Kasumi-1 (cell line): ENCODE measurements at places on chromosomes 1 and 21.

DNA sequence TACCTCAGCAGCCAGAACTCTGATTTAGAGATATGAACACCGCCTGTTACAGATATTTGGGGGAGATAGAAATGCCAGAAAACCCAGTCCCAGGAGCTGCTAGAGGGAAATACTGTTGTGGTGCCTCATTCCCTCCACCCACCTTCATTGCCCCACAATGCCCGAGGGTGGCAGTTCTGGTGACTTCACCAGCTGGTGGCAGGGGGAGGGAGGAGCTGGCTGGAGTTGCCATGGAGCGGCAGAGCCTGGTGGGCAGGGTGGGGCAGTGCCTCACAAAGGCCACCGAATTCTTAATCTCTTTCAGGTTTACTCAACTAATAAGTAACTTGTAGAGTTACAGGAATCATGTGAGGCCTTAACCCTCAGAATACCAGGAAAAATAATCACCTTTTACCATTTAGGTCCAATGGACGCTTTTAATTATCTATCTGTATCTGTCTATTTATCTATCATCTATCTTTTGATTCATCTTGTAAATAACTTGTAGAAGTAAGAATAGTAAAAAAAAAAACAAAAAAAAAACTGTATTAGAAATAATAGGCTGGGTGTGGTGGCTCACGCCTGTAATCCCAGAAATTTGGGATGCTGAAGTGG is 11.7 kb upstream of the S100A11 start:
- DNase-seq: peak; percentile 89

- no peak for DNase-seq
Observed at GRCh38 chr1:229508823-229509337, 739 bp upstream of the NUP133 start.

GRCh38 chr21:28590676-28591075 is 402.0 kb downstream of the LTN1 start:
- no peak for DNase-seq

DNA sequence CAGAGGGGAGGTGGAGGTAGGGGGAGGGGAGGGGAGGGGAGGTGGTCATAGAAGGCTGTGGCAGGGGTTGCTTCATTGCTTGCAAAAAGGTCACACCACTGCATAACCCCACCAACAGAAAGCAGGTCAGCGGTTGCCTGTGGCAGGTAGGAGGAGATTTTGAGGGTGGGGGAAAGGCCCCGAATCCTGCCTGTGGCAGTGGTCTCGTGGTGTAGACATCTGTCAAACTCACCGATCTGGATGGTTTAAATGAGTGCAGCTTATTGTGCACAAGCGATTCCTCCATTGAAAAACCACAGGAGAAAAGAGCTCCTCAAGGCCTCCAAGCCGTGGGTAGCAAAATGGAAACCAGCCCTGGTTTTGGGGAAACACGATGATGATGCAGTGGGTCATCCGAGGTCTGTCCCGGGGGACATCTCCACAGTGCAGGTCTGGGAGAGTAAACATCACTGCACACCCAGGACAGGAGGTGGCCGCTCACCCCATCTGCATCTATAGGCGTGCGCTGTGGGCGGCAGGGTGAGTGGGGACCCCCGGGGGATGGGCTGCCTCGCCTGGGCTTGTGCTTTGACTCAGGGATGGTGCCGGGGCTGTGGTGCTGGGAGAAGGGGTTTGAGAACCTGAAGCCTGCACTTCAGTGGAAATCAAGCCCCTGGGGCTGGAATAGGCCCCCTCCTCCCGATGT is 112.3 kb downstream of the CRYAA start:
- DNase-seq: no peak

- no peak for DNase-seq
Observed at GRCh38 chr1:99279525-99279924, 15.2 kb downstream of the PLPPR4 start.

- no peak for DNase-seq
Observed at GRCh38 chr1:82299656-82300055, 498.9 kb downstream of the ADGRL2 start.

DNA sequence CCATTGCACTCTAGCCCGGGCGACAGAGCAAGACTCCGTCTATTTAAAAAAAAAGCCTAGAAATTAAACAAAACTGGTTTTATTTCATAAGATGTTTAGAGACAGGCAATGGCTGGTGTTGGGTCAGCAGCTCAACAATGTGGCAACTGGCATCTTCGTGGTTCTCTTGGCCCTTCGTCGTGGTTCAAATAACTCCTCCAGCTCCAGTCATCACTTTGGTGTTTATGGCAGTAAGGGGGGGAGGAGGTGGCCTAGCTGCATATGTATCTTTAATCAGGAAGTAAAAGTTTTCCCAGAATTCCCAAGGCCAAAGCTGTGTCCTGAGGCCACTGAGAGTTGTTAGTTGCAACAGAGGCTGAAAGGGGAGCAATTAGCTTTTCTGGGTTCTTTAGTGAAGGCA is 13.0 kb upstream of the LTN1 start:
- DNase-seq: no peak

DNA sequence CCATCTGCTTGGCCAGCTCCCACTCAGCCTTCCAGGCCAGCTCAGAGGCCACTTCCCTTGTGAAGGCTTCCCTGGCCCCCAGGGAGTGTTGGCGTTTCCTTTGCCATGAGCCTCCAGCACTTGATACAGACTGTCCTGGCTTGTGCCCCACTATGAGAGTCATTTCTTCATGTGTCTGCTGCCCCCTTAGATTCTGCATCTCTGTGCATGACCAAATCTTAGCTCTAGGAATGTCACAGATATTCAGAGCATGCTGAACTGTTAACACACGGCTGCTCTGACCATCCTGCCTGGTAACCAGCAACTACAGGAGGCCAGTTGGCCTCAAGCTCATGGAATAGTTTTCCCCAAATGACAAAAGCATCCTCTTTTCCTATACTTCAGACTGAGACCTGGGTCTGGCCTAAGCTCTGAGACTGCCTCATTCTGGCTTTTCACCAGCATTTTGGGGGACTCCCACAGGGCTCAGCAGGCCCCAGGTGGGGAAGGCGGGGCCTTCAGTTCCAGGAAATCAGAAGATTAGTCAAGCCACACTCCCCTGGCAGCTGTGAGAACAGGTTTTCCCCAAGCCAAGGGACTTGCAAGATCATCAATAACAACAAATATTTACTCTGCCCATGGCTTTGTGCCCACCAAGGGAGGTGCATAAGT is 182.6 kb upstream of the EDN2 start:
- no peak for DNase-seq

DNA sequence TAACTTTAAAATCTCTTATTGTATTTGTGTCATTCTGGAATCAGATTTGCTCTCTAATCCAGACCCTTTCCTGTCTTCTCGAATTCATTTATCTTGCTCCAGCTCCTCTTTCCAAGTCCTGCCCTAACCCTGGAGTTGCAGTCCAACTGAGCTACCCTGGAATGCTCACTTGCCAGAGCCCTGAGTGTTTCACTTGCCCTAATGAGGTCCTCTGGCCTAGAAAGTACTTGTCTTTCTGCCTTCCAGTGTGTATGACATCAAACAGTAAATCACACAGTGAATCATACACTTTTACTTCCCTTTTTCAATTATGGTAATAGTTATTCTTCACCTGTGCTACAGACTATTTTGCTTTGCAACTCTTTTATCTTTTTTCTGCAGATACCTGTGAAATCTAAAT is 96.9 kb downstream of the NEK7 start:
- peak; percentile 23 for DNase-seq

GRCh38 chr21:33286076-33286475 is 19.9 kb downstream of the IL10RB start:
- no peak for DNase-seq

GRCh38 chr21:35197191-35197590 is 148.1 kb upstream of the RUNX1 start:
- no peak for DNase-seq

DNA sequence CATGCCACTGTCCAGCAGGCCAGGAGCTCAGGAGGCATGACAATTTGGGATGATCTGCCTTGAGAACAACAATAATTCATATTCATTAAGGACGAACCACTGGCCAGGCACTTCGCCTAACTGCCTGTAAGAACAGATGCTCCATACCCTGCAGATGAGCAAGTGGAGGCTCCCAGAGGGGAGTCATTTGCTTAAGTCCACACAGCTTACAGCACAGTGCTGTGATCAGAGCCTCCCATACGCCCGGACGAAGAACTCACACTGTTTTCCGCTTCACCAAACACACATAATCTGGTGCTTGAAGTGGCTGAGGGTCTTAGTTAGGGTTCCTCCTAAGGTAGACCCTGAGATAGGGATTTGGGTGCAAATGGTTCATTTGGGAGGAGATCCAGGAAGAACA is 93.4 kb upstream of the KLHDC7A start:
- no peak for DNase-seq

DNA sequence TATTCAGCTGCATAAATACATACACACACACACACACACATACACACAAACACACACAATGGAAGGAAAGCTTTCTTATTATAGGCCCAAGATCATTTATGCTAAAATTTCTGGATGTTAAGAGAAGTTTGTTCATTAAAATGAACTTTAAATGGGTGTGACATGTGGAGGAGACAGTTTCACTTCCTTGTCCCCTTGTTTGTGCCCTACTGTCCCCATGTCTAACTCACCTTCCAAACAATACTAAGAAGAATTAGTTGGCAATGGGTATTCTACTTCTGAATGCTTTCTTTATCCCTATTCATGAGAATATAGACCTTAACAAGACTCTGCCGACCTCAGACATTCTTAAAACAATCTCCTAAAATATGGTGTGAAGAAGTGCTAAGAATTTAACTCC is 63.5 kb upstream of the NRIP1 start:
- DNase-seq: no peak

DNA sequence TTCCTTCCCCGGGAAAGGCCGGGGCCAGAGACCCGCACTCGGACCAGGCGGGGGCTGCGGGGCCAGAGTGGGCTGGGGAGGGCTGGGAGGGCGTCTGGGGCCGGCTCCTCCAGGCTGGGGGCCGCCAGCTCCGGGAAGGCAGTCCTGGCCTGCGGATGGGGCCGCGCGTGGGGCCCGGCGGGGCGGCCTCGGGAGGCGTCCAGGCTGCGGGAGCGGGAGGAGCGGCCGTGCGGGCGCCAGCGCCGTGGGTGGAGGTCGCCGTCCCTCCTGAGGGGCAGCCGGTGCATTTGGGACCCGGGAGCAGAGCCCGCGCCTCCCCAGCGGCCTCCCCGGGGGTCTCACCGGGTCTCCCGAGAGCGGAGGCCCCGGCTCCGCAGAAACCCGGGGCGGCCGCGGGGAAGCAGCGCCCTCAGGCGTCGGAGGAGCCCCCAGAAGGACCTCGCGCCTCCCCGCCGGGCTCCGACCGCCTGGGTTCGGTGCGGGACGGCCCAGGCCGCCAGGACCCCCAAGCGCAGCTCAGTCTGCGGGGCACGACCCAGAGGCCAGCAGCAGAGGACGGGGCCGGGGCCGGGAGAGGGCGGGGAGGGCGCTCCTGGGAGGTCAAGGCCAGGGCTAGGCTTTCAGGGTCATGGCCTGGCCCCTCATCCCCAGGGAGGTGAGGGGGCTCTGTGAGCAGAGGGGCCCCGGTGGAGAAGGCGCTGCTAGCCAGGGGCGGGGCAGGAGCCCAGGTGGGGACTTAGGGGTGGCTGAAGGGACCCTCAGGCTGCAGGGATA is 7.2 kb upstream of the SLX9 start:
- DNase-seq: peak; percentile 25

DNA sequence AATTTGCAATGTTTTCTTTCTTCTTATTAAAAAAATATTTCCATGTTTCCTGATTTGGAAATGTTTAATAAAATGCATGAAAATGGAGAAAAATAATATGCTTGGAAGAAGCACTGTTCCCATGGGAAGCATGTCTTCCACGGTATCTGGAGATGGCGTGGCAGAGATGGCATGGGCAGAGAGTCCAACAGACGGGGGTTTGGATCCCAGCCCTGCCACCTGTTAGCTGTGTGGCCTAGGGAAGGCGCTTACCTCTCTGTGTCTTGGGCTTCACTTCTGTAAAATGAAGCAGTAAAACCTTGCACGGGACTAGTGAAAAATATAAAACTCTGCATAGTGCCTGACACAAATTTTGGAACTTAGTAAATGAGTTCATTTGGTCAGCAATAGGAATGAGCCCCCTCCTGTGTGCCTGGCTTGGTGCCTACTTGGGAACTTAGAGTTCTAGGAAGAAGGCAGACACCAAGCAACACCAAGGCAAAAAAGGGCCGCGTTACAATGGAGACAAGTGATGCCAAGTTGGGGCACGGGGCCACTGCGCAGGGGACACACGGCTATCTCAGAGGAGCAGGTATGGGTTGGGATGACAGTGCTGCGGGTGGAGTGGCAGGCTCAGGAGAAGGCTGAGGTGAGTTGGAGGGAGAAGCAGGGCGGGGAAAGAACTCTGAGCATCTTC is 124.2 kb downstream of the KCNN3 start:
- DNase-seq: no peak

- no peak for DNase-seq
Observed at GRCh38 chr1:158554352-158554751, at the start of gene OR6Y1. Gene OR6Y1, minus strand, starts transcription at chr1:158554405. Its CDS starts 6,300 bp downstream, at chr1:158548105.

DNA sequence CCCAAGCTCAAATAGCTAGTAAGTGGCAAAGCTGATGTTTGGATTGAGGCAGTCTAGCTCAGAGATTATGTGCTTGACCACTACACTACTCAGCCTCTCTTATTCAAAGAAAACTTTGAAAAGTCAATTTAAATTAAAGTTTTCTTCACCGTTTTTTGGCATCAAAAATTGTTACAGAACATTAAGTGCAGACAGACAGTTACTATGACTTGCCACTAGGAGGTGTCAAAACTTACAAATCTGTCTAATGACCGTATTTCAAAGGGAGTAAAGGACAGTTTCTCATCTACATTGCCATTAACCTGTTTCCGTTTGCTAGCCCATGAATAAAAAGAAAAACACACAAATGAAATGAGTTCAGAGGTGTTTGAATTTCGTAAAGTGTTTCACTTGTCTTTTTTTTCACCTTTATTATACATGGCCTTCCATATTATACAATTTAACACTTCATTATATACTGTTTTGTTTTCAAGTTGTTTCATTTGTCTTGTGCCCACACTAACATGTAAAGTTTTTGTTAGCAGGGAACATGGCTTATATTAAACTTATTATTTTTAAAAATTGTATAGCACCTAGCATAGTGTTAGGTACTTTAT is 57.4 kb upstream of the MTF2 start:
- DNase-seq: peak; percentile 76

DNA sequence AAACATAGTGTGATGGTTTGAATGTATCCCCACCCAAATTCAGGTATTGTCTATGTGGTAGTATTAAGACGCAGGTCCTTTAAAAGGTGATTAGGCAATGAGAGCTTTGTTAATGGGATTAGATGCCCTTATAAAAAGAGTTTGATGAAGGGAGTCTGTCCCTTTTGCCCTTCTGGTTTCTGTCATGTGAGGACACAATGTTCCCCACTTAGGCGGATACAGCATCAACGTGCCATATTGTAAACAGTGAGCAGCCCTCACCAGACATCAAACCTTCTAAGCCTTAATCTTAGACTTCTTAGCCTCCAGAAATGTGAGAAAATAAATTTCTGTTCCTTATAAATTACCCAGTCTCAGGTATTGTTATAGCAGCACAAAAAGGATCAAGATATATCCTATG is 172.8 kb downstream of the FAF1 start:
- no peak for DNase-seq

GRCh38 chr1:221794079-221794670 is 52.3 kb upstream of the DUSP10 start:
- DNase-seq: no peak

- DNase-seq: no peak
Observed at GRCh38 chr1:191016765-191017164, 539.1 kb upstream of the BRINP3 start.

- DNase-seq: no peak
Observed at GRCh38 chr1:154434346-154435085, 29.4 kb downstream of the IL6R start.

GRCh38 chr1:42817976-42818375 is 779 bp upstream of the SVBP start:
- DNase-seq: no peak
